Esophagus mucosa (tissue), 1 donor: ENCODE measurements at places on chromosomes 16 and 17.

- no peak for ATAC-seq
Measured at GRCh38 chr16:53583401-53583800, 80.4 kb upstream of the AKTIP start.

GRCh38 chr17:17781591-17782496, 54.9 kb downstream of the SREBF1 start:
- ATAC-seq: peak; percentile 41

DNA sequence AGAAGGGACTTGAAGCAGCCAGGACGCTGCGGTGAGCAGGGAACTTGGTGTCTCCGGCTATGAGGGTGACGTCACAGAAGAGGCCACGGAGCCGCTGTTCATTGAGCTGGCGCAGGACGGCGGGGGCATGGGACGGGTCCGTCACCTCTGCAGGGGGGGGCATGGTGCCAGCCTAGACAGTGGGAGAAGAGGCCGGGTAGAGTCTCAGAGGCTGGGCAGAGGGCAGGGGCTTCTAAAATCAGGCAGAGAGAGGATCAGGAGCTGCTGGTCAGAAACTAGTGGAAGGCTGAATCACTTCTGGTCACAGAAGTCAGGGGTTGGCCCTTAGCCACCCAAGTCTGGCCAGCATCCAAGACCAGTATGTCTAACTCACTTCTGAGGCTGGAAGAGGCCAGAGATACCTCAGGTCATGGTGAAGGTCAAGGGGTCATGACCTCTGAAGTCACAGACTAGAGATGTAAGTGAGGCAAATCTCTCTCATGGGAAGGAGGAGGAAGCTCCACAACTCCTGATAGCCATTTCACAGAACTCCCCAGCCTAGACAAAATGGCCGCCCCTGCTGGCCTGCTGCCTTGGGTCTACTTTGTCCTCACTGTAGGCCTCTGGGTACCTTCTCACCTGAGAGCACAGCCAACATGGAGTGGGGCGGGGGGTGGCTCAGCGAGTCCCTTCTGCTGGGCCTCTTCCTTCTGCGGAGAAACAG, 12.6 kb downstream of the ZBTB4 start:
- ATAC-seq: no peak

- ATAC-seq: peak; percentile 84
Measured at GRCh38 chr16:70162041-70162451, 11.5 kb upstream of the CLEC18C start.

DNA sequence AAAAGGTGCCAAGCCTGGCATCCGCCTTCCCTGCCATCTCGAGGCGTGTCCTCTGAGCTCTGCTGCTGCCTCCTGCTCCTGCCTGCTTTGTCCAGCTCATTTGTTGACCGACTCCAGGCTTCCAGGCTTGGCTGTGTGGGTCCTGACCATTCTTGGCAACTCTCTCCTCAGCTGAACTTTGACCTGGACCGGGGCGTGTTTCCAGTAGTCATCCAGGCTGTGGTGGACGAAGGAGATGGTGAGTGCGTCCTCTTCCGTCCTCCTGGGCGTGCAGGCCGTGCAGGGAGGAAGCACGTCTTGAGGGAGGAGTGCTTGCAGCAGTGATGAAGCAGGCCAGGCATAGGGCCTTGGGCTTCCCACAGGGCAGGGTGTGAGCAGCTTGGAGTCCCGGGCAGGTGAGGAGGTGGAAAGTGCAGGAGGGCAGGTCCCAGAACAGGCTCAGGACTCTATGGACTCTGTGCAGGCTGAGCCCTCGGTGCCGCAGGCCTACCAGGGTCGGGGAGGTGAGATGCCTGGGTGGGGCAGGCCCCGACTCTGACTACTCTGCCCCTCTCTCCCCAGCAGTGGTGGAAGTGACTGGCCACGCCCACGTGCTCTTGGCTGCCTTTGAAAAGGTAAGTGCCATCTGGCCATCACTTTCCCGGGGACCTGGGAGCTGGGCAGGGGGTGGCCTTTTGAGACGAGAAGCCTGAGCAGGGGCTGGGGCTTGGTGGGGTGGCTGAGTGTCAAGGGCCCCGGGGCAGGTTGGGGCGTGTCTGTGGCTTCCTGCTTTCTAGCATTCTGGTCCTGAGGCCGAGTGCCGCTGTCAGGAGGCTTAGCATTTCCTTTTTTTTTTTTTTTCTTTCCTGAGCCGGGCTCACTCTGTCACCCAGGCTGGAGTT, 28.6 kb upstream of the NUDT16L1 start:
- ATAC-seq: peak; percentile 78

GRCh38 chr17:7763919-7764318, 46.4 kb downstream of the DNAH2 start:
- no peak for ATAC-seq

DNA sequence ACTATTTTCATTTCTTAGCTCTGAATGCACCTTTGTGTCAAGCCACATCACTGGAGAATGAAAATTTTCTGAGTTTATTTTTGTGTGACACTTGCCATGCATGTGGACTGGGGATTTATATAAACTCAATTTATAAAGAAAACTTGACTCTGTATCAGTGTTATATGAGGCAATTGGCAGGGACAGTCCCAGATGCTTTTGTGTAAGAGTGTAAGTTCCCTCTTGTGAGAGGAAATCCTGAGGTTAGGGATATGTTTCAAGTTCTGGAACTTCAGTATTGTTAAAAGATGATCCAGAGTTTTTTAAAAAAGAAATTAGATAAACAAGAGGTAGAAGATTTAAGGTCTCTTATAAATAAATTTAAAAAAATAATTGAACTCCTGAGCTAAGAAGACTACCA, 10.9 kb upstream of the CCL8 start:
- no peak for ATAC-seq

DNA sequence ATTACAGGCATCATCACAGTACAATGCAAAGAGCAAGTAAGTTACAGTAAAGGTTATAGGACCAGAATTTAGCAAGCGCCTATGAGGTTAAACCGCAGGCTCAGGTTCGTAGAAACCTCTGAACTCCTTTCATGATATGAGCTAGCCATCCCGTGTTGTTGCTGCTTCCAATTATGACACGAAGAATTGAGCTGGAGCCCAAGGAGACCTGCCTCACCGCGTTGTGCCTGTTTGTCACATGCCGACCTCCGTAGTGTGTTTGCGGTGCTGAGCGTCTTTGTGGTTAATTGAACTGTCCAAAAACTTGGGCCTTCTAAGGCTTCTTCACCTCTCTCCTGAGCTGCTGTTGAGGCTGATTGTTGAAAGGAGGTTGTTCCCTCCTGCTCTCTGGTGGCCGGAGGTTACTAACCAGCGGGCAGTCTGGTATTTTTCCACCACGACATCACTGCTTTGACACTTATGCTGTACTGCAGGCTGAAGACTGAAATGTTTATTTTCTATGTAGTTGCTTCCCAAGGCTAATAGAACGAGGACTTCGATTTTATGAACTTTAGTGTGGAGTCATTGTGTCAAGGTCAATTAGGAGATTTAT, 67.5 kb downstream of the SEC14L1 start:
- ATAC-seq: no peak

DNA sequence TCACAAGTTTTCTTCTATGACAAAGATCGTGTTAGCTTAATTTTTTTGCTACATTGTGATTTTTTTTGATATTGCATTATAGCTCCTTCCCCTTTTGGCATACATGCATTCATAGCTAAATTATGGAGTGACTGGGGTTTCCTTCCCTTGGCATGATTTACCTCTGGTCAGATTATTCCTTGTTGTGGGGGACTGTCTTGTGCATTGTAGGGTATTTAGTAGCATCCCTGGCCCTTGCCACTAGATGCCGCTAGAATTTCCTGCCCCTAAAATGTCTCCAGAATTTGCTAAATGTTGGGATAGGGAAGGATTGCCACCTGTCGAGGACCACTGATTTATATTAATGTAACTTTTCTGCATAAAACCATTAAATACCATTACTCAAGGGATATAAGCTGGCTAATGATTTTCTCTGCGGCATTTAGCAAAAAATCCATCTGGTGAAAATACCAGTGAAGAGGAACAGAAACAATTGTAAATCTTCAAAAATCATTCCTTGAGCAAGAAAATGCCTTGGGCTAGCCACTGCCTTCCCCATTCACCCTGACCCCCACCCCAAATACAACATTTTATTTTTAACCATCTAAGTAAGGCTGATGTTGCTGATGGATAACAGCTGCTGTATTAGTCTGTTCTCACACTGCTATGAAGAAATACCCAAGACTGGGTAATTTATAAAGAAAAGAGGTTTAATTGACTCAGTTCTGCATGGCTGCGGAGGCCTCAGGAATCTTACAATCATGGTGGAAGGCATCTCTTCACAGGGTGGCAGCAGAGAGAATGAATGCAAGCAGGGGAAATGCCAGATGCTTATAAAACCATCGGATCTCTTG, 195.2 kb downstream of the MAP2K6 start:
- no peak for ATAC-seq

DNA sequence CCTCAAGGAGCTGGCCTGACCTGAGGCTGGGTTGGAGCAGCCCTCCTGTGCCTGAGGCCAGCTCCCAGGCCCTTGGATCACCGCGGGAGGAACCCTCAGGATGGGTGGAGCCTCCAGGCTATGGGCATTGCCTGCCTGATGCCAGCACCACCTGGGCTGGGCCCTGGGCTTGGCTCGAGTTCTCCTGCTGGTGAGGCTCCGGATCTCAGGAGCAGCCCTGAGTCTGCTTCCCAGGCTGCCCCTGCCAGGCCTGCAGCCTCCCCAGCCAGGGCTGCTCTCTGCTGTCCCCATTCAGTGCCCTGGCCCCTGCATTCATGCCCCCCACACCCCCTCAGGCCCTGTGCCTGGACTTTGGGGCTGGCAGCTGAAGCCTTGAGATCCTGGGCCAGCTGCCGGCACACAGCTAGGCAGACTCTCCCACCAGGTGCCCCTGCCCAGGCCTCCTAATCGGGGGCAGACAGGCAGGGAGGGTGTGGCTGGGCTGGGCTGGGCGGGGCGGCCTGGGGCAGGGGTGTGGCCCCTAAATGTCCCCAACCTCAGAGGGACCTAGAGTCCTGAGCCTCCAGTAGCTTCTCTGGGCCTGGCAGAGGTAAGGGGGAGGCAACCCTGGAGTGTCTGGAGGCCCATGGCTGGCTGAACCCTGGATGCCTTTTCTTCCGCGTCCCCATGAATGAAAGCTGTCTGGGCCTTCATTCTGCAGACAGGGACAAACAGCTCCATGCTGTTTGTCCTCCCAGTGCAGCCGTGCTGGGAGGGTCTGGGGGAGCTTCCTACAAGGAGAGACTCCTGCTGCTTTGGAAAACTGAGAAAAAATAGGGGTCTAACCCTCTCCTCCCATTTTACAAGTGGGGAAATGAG, 1.1 kb upstream of the PIGQ start:
- peak; percentile 5 for ATAC-seq

DNA sequence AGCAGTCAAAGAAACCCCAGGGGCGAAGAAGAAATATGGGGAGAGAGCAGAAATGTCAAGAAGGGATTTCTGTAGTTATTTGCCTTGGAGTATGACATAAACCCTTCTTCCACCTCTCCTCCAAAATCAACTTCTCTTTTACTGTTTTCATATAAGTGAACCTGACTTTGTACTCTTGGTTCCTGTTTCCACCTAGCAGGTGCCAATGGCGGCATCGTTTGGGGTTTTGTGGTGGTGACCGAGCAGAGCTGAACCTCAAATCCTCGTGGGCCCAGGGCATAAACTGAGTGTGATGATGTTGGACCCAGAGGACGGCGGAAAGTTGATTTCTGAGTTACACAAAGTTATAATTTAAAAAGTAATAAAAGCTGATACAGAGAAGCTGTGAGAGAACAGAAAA, 39.6 kb upstream of the PSMD7 start:
- no peak for ATAC-seq

DNA sequence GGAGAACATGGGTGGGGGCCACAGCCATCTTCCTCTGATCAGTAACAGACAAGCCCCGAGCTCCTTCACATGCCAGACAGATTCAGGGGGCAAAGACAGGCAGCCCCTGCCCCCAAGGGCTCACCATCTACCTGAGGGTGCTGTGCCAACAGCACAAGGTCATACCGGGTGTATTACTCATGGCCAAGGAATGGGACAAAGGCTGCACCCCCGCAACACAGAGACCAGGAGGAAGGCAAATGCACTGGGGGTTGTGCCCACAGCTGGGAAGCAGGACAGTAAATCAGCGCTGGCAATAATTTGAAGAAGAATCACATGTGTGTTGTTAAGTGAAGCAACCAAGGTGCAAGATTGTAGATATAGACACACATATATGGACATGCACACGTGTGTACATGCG, 137.1 kb downstream of the C16orf95 start:
- ATAC-seq: no peak

DNA sequence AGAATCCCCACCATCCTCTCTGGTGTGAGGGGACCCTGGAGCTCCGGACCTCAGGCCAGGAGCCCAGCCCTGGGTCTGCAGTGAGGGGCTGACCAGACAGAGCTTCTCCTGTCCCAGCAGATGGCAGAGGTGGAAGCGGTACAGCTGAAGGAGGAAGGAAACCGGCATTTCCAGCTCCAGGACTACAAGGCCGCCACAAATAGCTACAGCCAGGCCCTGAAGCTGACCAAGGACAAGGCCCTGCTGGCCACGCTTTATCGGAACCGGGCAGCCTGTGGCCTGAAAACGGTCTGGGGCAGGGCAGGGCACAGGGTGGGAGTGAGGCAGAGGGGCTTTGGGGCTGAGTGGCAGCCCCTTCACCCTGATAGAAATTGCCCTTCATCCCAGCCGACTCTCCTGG, 527 bp downstream of the UNC45B start:
- peak; percentile 20 for ATAC-seq
